ENCODE measurements at places on chromosomes 7 and 10.
A peak's percentile ranks its signal among the peaks of the same experiment; 100 is the strongest.

GRCh38 chr10:121485436-121486139, 112.7 kb downstream of the FGFR2 start:
- no peak for DNase-seq

- peak; percentile 71 for DNase-seq
These were observed 70.8 kb downstream of the XPNPEP1 start for GRCh38 chr10:109852475-109853037.

DNA sequence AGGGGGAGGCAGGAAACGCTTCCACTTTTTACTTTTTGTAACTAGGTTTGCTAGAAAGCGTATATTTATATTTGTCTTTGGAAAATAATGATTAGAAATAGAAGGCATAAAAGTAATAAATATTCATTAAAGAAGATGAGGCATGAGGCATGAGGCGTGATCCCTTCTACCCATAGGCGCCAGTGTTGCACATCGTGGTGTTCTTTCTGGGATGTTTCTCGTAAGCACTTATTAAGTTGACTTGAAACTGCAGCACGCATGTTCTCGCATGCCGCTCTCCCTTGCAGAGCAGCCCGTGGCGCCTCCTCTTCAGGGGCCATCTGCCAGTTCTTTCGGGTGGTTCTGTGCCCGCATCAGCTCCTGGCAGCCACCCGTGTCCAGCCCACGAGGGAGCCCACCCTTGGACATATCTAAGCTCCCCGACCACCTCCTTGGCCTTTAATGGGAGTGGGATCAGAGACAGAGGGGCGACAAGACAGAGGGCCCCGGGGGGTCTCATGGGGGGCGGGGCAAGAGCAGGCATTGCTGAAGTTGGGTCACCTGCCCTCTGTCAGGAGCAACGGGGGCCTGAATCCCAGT, 28.5 kb upstream of the CSGALNACT2 start:
- no peak for DNase-seq

DNA sequence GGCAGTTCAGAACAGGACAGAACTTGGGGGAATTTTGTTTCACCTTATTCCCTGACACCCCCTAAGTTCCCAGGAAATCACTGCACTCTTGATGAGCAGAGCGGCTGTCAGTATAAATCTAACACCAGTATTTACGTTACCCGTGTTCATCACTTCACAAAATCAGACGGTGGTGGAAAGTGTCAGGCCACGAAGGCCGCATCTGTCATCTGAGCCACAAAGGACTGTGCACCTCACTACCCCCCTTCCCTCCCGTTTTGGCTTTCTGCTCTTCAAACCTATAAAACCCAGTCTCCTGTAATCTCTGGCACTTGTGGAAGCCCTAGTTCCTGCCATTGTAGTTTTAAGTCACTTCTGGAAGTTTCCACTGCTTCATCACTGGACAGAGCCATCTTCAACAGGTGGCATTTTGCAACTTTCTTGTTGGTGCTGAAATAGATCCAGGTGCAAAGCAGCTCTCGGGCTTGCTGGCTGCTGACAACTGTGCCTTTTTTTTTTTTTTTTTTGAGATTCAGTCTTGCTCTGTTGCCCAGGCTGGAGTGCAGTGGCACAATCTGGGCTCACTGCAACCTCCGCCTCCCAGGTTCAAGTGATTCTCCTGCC, 9.5 kb downstream of the ZFAND2A start:
- no peak for DNase-seq

GRCh38 chr10:70227548-70228320, 5.5 kb downstream of the PPA1 start:
- DNase-seq = no peak

DNA sequence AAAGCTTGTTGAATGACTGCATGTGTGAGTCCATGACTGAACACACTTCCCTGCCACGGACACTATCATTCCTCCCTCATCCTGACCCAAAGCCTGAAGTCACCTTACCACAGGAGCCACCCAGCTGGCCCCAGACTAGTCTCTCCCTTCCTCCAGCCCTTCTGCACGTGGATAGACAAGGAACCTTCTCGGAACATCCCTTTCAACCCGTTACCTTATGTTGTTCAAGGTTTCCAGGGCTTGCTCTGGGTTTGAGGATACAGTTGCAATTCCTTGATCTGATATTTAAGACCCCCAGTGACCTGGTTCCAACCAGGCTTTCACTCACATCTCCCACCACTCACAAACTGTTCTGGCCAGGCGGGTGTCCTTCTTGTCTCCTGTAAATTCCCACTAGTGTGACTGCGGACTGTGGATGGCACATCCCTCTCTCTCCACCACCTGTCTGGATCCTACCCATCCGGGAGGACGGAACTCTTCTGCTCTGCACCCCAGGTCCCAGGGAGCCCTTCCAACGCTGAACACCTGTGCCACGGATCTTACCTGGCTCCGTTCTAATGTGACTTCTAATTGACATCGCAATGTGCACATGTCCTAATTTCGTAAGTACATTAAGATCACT, 62.5 kb downstream of the HIPK2 start:
- no peak for DNase-seq

- no peak for DNase-seq
These were observed 166.8 kb downstream of the ETV1 start for GRCh38 chr7:13822678-13823077.

GRCh38 chr10:103917302-103918052, 507 bp downstream of the STN1 start:
- DNase-seq = no peak
